Thoracic aorta (tissue), 2 donors: ENCODE measurements at places on chromosomes 2 and 18. TPM values are rescaled to one million over a fixed set of nuclear protein-coding genes. Genes with fewer than 3 reads are reported as not detected.
A peak's percentile ranks its signal among the peaks of the same experiment; 100 is the strongest.

DIPK1C gene
- total RNA-seq, result not detected

TMEM163 gene
- 0.14 TPM for total RNA-seq

SAG gene
- total RNA-seq, result not detected

LHCGR gene
- not detected for total RNA-seq

SIX2 gene
- total RNA-seq, result 6.6 TPM

RAX gene
- total RNA-seq, result not detected

CLEC4F gene
- total RNA-seq, result 0.54 TPM

CTLA4 gene
- total RNA-seq, result not detected

GREB1L gene
- total RNA-seq, result 20.0 TPM

DYNAP gene
- not detected for total RNA-seq

SERPINB3 gene
- not detected for total RNA-seq

GRCh38 chr18:22710673-22711191 lies 222.4 kb upstream of the RBBP8 start:
- peak overlapping the region; percentile 73 for H3K27ac ChIP-seq
- peak overlapping the region; percentile 77 for H3K4me3 ChIP-seq
- DNase-seq, result no peak
- no peaks in the 10 kb centered on the region for H3K27me3 ChIP-seq
- peaks cover 37% of the 10 kb centered on the region for H3K4me1 ChIP-seq
- no peaks in the 10 kb centered on the region for H3K36me3 ChIP-seq

DNA sequence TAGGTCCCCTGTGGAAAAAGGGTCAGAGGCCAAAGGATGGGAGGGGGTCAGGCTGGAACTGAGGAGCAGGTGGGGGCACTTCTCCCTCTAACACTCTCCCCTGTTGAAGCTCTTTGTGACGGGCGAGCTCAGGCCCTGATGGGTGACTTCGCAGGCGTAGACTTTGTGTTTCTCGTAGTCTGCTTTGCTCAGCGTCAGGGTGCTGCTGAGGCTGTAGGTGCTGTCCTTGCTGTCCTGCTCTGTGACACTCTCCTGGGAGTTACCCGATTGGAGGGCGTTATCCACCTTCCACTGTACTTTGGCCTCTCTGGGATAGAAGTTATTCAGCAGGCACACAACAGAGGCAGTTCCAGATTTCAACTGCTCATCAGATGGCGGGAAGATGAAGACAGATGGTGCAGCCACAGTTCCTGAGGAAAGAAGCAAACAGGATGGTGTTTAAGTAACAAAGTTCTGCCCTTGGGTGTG lies 165.8 kb downstream of the RPIA start:
- H3K36me3 ChIP-seq, result no peaks in the 10 kb centered on the region
- H3K4me1 ChIP-seq, result no peaks in the 10 kb centered on the region
- no peak overlapping the region for H3K4me3 ChIP-seq
- H3K27ac ChIP-seq, result no peak overlapping the region
- no peaks in the 10 kb centered on the region for H3K27me3 ChIP-seq

DNA sequence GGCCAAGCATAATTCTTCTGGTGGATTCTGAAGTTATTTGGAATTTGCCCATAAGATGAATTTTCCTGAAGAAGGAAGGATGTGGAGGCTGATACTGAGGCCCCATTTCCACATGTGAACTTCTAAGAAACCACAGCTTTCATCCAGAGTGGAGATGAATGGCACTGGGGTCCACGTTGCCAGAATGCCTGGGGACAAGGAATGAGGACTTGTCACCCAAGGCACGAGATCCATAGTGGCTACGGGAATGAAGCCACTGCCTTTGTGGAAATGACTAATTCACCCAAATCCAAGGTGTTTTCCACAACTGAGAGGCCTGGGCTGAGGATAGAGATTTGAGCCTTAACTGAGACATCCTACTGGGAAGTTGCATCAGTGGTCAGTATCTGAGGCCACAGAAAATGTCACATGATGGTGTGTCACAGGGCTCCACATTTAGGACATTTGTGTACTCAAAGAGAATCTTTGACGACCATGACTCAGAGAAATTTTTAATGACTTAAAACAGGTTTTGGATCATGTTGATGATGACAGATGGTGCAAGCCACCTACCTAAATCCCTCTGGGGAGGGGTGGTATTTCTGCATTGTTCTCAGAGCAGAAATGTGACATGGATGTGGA lies 286.1 kb downstream of the SOX11 start:
- H3K4me1 ChIP-seq, result no peaks in the 10 kb centered on the region
- no peak for DNase-seq
- no peaks in the 10 kb centered on the region for H3K36me3 ChIP-seq

- H3K27ac ChIP-seq, result no peak overlapping the region
- H3K4me1 ChIP-seq, result no peaks in the 10 kb centered on the region
- H3K36me3 ChIP-seq, result no peaks in the 10 kb centered on the region
- DNase-seq, result no peak
- no peak overlapping the region for H3K4me3 ChIP-seq
- H3K27me3 ChIP-seq, result no peaks in the 10 kb centered on the region
Measured at GRCh38 chr2:37357530-37357929, 13.1 kb downstream of the QPCT start.

- no peak overlapping the region for H3K27ac ChIP-seq
- no peaks in the 10 kb centered on the region for H3K27me3 ChIP-seq
- DNase-seq, result no peak
- peaks cover under 1% of the 10 kb centered on the region for H3K4me1 ChIP-seq
Measured at GRCh38 chr18:79559436-79559835, 120.2 kb upstream of the CTDP1 start.

- peaks cover 15% of the 10 kb centered on the region for H3K27me3 ChIP-seq
- peaks cover 11% of the 10 kb centered on the region for H3K4me1 ChIP-seq
- H3K27ac ChIP-seq, result no peak overlapping the region
- DNase-seq, result no peak
- no peaks in the 10 kb centered on the region for H3K36me3 ChIP-seq
Measured at GRCh38 chr2:176178038-176178756, 10.3 kb upstream of the HOXD1 start.

GRCh38 chr2:143132355-143132754 lies 3.1 kb downstream of the ARHGAP15 start:
- no peaks in the 10 kb centered on the region for H3K4me1 ChIP-seq
- H3K36me3 ChIP-seq, result no peaks in the 10 kb centered on the region
- H3K4me3 ChIP-seq, result no peak overlapping the region
- H3K27me3 ChIP-seq, result no peaks in the 10 kb centered on the region
- H3K27ac ChIP-seq, result no peak overlapping the region
- no peak for DNase-seq

- H3K27me3 ChIP-seq, result no peaks in the 10 kb centered on the region
- H3K4me1 ChIP-seq, result peaks cover 26% of the 10 kb centered on the region
- no peak overlapping the region for H3K4me3 ChIP-seq
- H3K27ac ChIP-seq, result peak overlapping the region; percentile 85
- peaks cover 7% of the 10 kb centered on the region for H3K36me3 ChIP-seq
Measured at GRCh38 chr2:231161252-231161839, 36.5 kb upstream of the HTR2B start.

- no peak for DNase-seq
- no peaks in the 10 kb centered on the region for H3K4me1 ChIP-seq
- no peaks in the 10 kb centered on the region for H3K36me3 ChIP-seq
- peak overlapping the region; percentile 24 for H3K4me3 ChIP-seq
- no peak overlapping the region for H3K27ac ChIP-seq
- no peaks in the 10 kb centered on the region for H3K27me3 ChIP-seq
Measured at GRCh38 chr2:36781907-36782720, 85.6 kb downstream of the VIT start.

GRCh38 chr2:221200184-221200839 lies 371.8 kb downstream of the EPHA4 start:
- no peaks in the 10 kb centered on the region for H3K4me1 ChIP-seq
- DNase-seq, result no peak
- no peak overlapping the region for H3K27ac ChIP-seq
- H3K27me3 ChIP-seq, result no peaks in the 10 kb centered on the region
- H3K36me3 ChIP-seq, result no peaks in the 10 kb centered on the region
- H3K4me3 ChIP-seq, result no peak overlapping the region

GRCh38 chr2:100197631-100198153 lies 55.3 kb upstream of the AFF3 start:
- no peak for DNase-seq
- peak overlapping the region; percentile 90 for H3K27ac ChIP-seq
- peaks cover 33% of the 10 kb centered on the region for H3K4me1 ChIP-seq
- H3K4me3 ChIP-seq, result peak overlapping the region; percentile 21
- H3K27me3 ChIP-seq, result no peaks in the 10 kb centered on the region

GRCh38 chr2:201267278-201268030 lies 7.1 kb downstream of the CASP8 start:
- no peaks in the 10 kb centered on the region for H3K27me3 ChIP-seq
- H3K36me3 ChIP-seq, result peaks cover 3% of the 10 kb centered on the region
- DNase-seq, result no peak
- H3K27ac ChIP-seq, result no peak overlapping the region
- H3K4me3 ChIP-seq, result no peak overlapping the region

- peaks cover 6% of the 10 kb centered on the region for H3K4me1 ChIP-seq
- no peak overlapping the region for H3K4me3 ChIP-seq
- H3K27ac ChIP-seq, result no peak overlapping the region
- no peaks in the 10 kb centered on the region for H3K36me3 ChIP-seq
- DNase-seq, result no peak
- no peaks in the 10 kb centered on the region for H3K27me3 ChIP-seq
Measured at GRCh38 chr2:158189526-158189925, 87.8 kb downstream of the UPP2 start.
